ENCODE measurements at places on chromosomes 13 and 19. TPM values are rescaled to one million over a fixed set of nuclear protein-coding genes. Genes with fewer than 3 reads are reported as not detected.
A peak's percentile ranks its signal among the peaks of the same experiment; 100 is the strongest.

The ZNF729 gene
- total RNA-seq = not detected

The SHISA2 gene
- total RNA-seq = 34.1 TPM

DNA sequence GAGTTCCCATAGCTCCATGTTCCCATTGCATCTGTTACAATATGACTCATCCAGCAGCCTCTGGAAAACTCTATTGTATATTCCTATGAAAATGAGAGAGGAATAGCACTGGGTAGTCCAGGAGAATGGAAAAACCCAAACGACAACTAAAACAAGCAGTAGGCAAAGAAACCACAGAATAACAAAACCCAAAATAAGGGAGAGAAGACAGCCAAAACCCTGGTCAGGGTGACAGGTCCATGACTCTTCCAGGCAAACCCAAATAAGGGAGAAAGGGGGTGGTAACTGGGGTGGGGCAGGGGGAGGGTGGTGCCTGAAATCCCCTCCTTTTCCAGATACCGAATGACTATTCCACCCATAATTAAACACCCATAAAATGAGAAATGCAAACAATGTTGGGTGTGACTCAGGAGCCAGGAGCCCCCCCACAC, 4.0 kb upstream of the ZNF8 start:
- peaks cover 43% of the 10 kb centered on the region for H3K36me3 ChIP-seq
- no peak for DNase-seq
- H3K27me3 ChIP-seq = peaks cover 21% of the 10 kb centered on the region
- no peak overlapping the region for H3K4me3 ChIP-seq

The SLC5A5 gene
- total RNA-seq = 4.3 TPM

The ELSPBP1 gene
- not detected for total RNA-seq

GRCh38 chr13:26977541-26977940, 194.1 kb downstream of the USP12 start:
- no peak for DNase-seq
- no peak overlapping the region for H3K27ac ChIP-seq
- peaks cover 2% of the 10 kb centered on the region for H3K27me3 ChIP-seq
- peaks cover 5% of the 10 kb centered on the region for H3K4me1 ChIP-seq

DNA sequence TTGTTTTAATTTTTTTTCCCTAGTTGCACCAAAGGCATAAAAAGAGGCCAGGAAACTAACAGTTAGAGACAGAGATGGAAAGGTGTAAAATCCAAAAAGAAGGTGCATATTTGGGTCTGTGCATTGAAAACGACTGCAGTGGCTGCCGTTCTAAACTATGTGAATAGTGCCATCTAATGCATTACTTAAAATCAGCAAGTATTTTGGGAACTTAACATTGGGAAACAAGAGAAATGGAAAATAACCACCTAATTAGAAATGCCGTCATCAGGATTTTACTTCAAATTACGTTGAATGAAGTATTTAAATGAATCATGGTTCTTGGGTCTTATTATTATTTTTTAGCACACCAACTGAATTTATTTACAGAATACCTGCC, 189.5 kb upstream of the MIR17HG start:
- no peaks in the 10 kb centered on the region for H3K36me3 ChIP-seq
- H3K27ac ChIP-seq = no peak overlapping the region
- no peak overlapping the region for H3K4me3 ChIP-seq
- no peak for DNase-seq
- no peaks in the 10 kb centered on the region for H3K27me3 ChIP-seq
- peaks cover 33% of the 10 kb centered on the region for H3K4me1 ChIP-seq

- H3K27ac ChIP-seq = no peak overlapping the region
- peaks cover 1% of the 10 kb centered on the region for H3K27me3 ChIP-seq
- peaks cover 6% of the 10 kb centered on the region for H3K4me1 ChIP-seq
Observed at GRCh38 chr13:52371736-52372247, 34.2 kb downstream of the THSD1 start.

- H3K4me3 ChIP-seq = peak overlapping the region; percentile 99
- peak overlapping the region; percentile 86 for H3K27ac ChIP-seq
- H3K27me3 ChIP-seq = peaks cover 17% of the 10 kb centered on the region
- H3K36me3 ChIP-seq = no peaks in the 10 kb centered on the region
- no peaks in the 10 kb centered on the region for H3K4me1 ChIP-seq
- DNase-seq = peak; percentile 88
Observed at GRCh38 chr19:55165952-55166529, 372 bp downstream of the DNAAF3 start.

DNA sequence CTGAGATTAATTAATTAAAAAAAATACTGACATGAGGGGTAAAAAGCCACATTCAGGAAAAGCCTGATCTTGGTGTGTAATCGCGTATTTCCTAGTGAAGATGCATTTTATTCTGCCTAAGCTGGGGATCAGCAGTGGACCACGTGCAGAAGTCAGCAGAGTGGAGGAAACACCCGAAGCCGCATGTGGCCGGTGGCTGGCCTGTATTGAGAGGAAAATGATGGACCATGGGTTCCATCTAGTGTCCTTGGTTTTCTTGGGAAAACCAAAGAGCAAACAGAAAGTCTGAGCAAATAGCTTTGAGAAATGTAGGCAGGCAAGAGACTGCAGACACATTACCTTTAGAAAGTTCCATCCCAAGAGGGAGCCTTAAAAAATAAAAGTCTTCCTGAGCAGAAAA, 23.7 kb upstream of the SHISA2 start:
- no peak overlapping the region for H3K4me3 ChIP-seq
- H3K36me3 ChIP-seq = no peaks in the 10 kb centered on the region
- no peak overlapping the region for H3K27ac ChIP-seq

- DNase-seq = peak; percentile 53
- H3K27ac ChIP-seq = no peak overlapping the region
- H3K27me3 ChIP-seq = no peaks in the 10 kb centered on the region
- H3K4me1 ChIP-seq = no peaks in the 10 kb centered on the region
Observed at GRCh38 chr13:49292742-49293486, 45.2 kb downstream of the CDADC1 start.

The EEF1AKMT1 gene
- 2.9 TPM for total RNA-seq

- H3K4me3 ChIP-seq = no peak overlapping the region
- peaks cover 4% of the 10 kb centered on the region for H3K36me3 ChIP-seq
- DNase-seq = no peak
- H3K27me3 ChIP-seq = peaks cover 2% of the 10 kb centered on the region
- no peaks in the 10 kb centered on the region for H3K4me1 ChIP-seq
- no peak overlapping the region for H3K27ac ChIP-seq
Observed at GRCh38 chr13:39379667-39380655, 223.0 kb downstream of the LHFPL6 start.

The KCTD12 gene
- 11.3 TPM for total RNA-seq

DNA sequence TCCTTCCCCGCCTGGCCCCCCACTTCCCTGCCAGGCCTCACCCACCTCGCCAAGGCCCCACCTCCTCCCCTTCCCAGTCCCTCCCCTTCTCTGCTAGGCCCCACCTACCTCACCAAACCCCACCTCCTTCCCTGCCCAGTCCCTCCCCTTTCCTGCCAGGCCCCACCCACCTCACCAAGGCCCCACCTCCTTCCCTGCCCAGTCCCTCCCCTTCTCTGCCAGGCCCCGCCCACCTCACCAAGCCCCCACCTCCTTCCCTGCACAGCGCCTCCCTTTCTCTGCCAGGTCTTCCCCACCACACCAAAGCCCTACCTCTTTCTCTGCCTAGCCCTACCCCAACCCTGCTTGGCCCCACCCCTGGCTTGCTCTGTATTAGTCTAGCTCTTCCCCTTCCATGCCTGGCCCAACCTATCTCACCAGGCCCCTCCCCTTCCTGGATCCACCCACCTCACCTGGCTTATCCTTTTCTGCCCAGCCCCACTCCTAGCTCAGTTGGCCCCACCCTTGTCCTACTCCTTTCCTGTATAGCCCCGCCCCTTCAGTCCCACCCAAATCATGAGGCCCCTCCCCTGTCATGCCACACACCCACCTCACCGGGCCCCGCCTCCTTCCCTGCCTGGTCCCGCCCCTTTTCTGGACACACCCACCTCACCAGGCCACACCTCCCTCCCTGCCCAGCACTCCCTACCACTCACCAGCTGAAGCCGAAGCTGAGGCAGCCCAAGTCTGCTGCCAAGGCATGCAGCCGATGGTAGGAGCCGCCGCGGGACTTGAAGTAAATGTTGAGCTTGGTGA, 16.2 kb downstream of the CERS1 start:
- H3K27me3 ChIP-seq = peaks cover 2% of the 10 kb centered on the region
- no peak for DNase-seq
- no peak overlapping the region for H3K27ac ChIP-seq
- H3K4me3 ChIP-seq = no peak overlapping the region
- no peaks in the 10 kb centered on the region for H3K4me1 ChIP-seq
- H3K36me3 ChIP-seq = peaks cover 18% of the 10 kb centered on the region

GRCh38 chr19:22421797-22422196, 349 bp downstream of the ZNF98 start:
- H3K27me3 ChIP-seq = no peaks in the 10 kb centered on the region
- DNase-seq = no peak
- no peaks in the 10 kb centered on the region for H3K4me1 ChIP-seq
- no peak overlapping the region for H3K27ac ChIP-seq
- H3K36me3 ChIP-seq = peaks cover 5% of the 10 kb centered on the region
- H3K4me3 ChIP-seq = no peak overlapping the region

All from glutamatergic neuron (in vitro differentiated cells).